ENCODE measurements at places on chromosomes 12 and 14.
A peak's percentile ranks its signal among the peaks of the same experiment; 100 is the strongest.

GRCh38 chr14:36723530-36723929 lies 61.9 kb downstream of the PAX9 start:
- no peak for DNase-seq

DNA sequence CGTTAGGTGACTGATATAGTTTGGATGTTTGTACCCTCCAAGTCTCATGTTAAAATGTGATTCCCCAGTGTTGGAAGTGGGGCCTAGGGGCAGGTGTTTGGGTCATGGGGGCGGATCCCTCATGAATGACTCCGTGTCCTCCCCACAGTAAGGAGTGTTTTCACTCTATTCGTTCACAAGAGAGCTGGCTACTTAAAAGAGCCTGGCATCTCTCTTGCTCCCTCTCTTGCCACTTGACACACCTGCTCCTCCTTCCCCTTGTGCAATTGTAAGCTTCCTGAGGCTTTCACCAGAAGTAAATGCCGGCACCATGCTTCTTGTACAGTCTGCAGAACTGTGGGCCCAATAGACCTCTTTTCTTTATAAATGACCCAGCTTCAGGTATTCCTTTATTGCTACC lies 2.6 kb downstream of the IFI27L2 start:
- DNase-seq: no peak

GRCh38 chr14:99717682-99718013 lies 33.5 kb downstream of the CYP46A1 start:
- DNase-seq: no peak

DNA sequence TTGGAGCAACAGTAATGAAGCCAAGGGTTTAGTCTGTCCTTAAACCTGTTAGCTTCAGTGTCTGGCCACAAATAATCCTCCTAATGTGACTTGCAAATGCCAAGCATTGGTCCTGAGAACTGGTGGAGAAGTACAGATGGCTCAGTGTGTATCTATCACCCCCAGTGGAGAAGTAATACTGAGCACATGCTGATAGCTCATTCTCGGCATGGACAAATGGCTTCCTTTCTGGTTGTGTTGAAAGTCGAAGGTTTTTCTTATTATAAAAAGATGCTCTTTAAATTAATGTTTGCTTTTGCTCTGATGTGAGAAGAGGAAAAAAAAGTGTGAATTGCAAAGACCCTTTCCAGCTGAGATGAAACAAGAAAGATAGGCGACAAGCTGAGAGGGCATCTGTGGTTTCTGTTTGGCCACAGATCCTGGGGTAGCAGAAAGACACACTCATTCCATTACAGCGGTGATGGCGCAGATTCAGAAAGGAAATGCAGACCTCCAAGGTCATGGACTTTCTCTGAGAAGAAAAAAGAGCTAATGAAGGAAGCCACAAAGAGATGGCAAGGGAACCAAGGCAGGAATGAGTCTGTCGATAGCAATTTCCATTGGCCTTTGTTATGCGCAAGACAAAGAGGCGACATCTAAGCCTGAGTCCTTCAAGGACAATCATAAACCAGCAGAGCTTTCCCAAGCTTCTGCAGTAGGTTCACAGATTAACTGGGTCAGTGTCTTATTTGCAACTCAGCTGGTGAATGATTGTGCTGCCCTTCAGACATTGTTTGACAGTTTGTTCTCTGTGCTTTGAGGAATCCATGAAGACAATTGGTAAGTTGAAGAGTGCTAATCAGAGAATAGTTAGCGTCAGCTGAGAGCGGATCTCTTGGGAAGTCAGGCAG lies 155.5 kb upstream of the RGS6 start:
- DNase-seq: no peak

DNA sequence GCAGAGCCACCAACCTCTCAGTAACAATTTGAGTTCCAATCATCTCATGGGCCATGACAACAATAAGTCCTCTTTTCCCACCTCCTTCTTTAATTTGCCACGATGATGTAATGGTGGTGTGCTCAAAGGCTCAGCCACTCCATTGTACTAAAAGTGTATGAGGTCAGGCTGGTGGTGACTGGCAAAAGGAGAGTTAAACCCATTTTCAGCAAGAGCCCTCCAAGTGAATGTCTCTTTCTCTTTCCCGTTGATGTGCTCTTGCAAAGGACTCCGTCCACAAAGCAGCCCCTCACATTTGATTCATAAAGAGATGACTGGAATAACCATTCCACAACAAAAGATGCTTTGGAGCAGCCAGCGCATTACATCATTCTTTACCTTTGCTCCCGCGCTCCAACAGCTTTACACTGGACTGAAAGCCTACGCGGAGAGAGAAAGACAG lies 41.6 kb downstream of the DUSP16 start:
- DNase-seq: no peak

DNA sequence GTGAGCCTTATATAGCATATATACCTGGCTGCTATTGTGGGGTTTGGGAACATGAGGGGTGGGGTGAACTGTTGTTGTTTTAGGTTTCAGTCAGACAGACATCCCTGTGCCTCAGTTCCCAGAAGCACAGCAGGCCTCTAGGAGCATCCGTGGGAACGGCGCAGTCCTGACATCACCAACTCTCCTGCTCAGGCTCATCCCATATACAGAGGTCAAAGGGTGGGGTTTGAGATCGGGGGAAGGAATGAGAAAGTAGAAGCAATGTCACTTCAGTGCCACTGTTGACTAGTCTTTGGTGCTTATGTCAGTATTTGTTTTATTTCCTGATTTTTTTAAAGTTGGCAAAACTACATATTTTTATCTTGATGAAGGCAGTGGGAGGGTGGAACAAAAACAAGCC lies 43.1 kb upstream of the A2ML1 start:
- DNase-seq: no peak

DNA sequence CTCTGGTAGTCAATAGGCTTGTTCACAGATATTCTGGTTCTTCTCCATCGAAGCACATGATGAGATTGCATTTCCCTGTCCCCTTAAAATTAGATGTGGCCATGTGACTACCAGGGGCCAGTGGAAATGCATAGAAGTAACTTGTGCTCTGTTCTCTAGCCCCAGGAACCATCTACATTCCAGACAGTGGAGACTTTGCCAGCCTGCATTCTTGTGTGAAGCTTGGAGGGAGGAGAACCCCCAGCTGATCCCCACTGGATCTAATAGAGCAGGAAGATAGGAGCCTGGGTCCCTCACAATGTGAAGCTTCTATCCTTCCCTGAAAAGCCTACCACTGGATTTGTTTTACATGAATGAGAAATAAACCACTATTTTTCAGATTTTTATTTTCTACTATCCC lies 130.1 kb downstream of the KITLG start:
- no peak for DNase-seq

DNA sequence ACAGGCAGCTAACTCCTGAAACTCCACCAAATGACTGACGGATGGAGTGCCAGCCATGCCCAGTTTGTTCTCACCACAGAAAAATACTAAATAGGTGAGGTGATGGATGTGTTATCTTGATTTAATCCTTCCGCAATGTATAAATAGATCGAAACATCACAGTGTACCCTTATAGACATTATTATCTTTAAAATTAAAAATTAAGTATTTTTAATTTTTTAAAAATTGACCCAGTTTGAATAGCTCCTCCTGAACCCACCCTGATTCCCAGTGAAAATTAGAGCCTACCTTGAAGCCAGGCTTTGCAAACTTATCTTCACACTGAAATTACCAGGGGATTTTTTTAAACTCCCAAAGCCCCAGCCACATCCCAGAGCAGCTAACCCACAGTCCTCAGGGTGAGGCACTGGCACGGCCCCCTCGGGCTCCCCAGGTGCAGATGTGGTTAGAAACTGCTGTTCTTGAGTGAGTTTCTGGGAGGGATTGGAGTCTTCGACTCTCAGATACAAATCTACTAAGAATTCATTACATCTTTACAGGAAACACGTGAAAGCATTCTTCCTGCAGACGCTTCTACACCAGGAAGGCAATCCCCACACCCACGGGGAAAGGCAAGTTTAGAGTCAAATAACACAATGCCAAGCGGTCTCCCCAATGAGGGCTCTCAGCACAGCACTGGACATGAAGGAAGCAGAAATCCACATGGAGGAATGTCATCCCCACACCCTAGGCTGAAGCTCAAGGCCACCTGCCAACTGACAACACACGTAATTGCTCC lies 126.4 kb downstream of the RIMBP2 start:
- DNase-seq: no peak

- no peak for DNase-seq
These were observed 126.8 kb upstream of the MAP1LC3B2 start for GRCh38 chr12:116432314-116432750.

GRCh38 chr12:122834104-122834920 lies 945 bp upstream of the HIP1R start:
- DNase-seq: peak; percentile 90

DNA sequence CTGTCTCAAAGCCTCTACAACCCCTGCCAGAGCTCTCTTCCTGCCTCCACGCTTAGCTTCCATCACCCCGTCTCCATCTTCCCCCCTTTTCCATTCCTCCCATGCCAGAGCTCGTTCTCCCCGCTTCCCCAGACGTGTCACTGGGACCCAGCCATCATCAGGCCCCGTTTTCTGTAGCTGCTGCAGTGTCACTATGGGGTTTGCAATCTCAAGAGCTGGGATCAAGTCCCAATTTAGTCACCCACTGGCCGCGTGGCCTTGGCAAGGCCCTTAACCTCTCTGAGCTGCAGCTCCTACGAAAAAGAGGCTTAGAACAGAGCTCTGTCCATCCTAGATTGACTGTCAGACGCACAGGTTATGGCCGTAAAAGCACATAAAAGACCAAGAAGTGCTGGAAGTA lies 901 bp upstream of the FAIM2 start:
- DNase-seq: no peak

DNA sequence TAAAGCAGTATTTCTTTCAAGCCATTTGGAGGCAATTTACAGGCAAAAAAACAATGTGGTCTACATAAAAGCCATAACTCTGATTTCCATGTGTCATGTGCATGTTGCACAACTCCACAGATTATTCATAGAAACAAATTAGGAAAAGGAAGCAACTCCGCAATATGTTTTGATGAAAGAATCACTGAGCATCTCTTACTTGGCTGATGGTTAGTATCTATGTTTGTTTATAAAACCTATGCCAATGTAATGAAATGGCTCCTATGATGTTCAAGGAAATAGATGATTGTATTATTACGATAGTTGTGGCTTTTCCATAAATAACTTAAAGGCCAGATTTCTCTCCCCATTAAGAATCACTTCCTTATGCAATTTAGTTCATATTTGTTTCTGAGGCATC lies 373.7 kb downstream of the CCDC91 start:
- no peak for DNase-seq

GRCh38 chr12:120406069-120406468 lies 31.8 kb upstream of the COX6A1 start:
- DNase-seq: no peak

DNA sequence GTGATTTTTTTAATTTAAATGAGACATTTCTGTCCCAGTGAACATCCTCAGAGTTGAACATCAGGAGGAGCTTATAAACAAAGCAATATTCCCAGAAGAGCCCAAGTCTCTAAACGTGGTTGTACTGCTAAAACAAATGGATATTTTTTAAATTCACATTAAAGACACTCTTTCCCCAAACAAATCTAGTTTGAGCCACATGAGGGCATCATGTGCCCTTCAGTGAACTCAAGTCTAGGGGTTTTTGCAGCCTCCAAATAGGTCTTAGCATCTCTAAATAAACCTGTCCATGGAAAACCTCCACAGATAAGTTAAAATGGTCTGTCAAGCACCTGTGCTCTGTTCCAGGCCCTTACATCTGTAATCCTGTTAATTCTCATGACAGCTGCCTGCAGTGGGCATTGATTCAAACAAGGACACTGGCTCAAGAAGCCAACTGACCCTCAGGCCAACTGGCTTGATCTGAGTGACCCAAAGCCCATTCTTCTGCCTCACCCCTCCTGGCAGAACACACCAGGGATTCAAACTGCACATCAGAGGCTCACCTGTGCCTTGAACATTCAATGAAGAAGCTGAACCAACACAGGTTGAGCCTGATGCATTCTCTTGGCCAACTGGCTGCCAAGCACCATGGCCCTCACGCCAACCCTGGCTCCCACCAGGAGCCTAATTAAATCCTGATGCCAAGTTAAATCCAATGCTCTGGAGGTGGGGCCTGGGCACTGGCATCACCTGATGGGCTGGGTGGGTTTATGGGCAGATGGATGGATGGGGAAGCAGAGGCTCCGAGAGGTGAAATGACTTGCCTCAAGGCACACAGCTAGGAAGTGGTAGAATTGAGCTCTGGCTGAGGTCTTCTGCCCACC lies 8.6 kb downstream of the ISCU start:
- no peak for DNase-seq

- no peak for DNase-seq
These were observed 146.2 kb upstream of the RFLNA start for GRCh38 chr12:124148481-124149273.

DNA sequence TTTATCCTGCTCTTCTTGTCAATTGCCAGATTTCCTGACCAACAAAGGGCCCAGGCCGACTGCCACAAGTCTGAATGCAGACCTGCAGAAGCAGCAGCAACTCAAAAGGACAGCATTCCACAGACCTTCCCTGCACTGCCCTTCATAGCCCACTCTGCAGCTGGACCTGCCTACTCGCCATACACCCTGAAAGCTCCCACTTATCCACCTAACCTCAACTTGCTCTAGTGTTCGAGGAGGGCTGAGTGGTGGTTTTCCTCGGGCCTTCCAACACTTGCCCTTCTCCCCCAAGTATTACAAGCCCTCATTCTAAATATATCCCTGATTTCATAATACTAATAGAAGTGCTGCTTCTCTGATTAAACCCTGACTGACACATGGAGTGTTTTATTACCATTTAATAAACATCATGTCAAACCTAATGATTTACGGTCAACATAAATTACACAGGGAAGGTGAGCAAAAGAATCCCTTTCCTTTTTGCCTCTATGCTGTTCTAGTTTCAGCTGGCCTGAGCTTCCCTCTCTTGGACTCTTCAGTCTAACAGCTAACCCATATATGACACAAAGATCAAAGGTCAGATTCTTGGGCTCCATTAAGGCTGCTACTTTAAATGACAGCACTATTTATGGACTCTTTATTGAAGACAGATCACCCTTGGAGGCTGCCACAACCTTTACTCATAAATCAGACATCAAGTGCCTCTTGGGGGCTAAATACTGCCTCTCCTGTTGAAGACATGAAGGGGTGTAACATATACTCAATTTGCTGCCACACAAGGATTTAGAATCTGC lies 1546.9 kb upstream of the TMEM132C start:
- no peak for DNase-seq

DNA sequence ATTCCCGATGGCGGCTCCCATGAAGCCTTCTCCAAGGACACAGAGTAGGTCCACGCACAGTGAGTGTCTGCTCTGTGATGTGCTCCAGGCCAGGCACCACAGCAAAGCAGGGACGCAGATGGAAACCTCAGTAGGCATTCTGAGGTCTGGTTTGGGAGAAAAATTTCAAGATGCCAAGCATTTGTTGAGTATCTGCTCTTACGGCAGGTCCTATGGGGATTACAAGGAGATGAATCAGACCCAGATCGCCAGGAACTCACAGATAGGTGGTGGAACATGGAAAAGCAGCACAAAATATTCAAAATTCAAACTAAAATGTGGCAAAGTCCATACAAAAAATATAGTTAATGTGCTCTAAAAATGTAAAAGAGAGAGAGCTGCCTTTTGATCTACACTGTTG lies 684.9 kb upstream of the TMEM132C start:
- DNase-seq: no peak

DNA sequence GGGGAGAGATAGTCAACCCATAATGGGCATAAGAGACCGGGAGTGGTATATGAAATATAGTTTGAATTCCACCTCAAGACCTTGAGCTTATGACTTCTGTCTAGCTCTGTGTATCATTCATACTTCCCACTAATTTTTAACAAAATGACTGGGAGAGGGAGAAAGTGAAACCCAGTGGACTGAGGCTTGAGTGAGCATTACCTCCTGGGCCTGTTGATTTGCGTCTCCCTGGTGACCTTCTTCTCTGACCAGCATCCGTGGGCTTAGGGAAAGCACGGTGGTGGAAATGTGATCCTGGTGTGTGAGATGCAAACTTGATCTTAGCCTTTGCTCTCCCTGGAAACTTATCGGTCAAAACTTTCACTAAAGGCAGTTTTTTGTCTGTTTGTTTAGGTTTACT lies 207.9 kb upstream of the BCL2L14 start:
- no peak for DNase-seq
